Posterior vena cava (tissue), 2 donors: ENCODE measurements at places on chromosomes 1 and 21. TPM values are rescaled to one million over a fixed set of nuclear protein-coding genes. Genes with fewer than 3 reads are reported as not detected.

FYB2 gene
- not detected for total RNA-seq

SIKE1 gene
- total RNA-seq: 47.7 TPM

ATP1A4 gene
- total RNA-seq: not detected

CLCA4 gene
- not detected for total RNA-seq

AADACL3 gene
- total RNA-seq: not detected

TNFSF4 gene
- total RNA-seq: 0.57 TPM

TMPRSS15 gene
- total RNA-seq: not detected

MAD2L2 gene
- total RNA-seq: 18.4 TPM

OLFML2B gene
- 49.7 TPM for total RNA-seq

RBM11 gene
- 0.95 TPM for total RNA-seq

FGR gene
- total RNA-seq: 22.5 TPM

GUCA2B gene
- not detected for total RNA-seq

GJC2 gene
- total RNA-seq: 6.9 TPM

CAPN8 gene
- total RNA-seq: not detected

IL12RB2 gene
- 1.1 TPM for total RNA-seq

LIN28A gene
- not detected for total RNA-seq
